ENCODE measurements at places on chromosomes 1 and 21. TPM values are rescaled to one million over a fixed set of nuclear protein-coding genes. Genes with fewer than 3 reads are reported as not detected.

DNA sequence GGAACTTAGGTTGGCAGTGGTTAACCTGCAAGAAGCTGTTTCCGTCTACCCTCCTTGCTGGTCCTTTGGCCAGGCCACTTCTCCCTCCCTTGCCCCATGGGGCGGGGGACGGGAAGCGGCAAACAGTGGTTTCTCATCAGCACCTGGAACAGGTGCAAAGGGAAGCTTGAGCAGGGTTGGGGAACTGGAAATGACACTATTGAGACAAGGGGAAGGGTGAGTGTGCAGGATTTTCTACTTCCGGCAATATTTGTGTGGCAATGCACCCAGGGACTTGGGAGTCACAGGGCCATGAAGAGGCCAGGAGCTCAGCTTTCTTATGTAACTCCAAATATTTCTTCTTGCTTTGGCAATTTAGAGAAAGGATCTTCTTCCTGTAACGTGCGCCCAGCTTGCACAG lies 29.0 kb upstream of the SARS1 start:
- no peak overlapping the region for H3K27ac ChIP-seq
- H3K36me3 ChIP-seq = no peaks in the 10 kb centered on the region
- peaks cover 11% of the 10 kb centered on the region for H3K4me1 ChIP-seq
- no peak overlapping the region for H3K4me3 ChIP-seq
- DNase-seq = no peak

DNA sequence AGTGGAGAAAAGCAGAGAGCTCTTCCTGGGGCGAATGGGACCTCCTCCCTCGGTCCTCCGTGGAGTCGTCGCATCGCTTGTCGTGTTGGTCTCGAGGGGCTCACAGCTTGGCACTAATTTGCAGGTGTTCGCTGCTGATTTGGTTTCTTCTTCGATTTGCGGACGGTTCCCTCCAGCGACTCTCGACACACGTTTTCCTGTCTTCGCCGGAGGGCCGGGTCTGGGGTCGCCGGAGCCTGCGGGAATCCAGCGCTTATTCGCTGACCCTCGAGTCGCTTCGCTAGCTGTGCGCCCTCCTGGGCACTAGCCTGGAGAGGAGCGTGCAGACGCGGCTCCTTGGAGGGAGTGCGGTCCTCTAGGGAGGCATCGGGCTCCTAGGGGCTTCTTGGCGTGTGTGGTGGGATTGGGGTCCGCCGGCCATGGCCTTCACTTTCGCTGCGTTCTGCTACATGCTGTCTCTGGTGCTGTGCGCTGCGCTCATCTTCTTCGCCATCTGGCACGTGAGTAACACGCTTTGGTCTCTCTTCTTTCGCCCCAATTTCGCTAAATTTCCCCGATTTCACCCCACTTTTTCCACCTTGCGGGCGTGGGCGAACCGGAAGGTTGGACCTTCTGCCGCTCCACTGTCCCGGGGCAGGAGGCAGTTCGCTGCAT lies 766 bp downstream of the CNIH3 start:
- H3K27me3 ChIP-seq = peaks cover 61% of the 10 kb centered on the region
- H3K36me3 ChIP-seq = no peaks in the 10 kb centered on the region
- DNase-seq = no peak
- H3K4me1 ChIP-seq = peaks cover 18% of the 10 kb centered on the region

- H3K4me1 ChIP-seq = peaks cover 45% of the 10 kb centered on the region
- no peaks in the 10 kb centered on the region for H3K36me3 ChIP-seq
- H3K27me3 ChIP-seq = no peaks in the 10 kb centered on the region
- H3K4me3 ChIP-seq = no peak overlapping the region
- H3K27ac ChIP-seq = peak overlapping the region; percentile 83
- DNase-seq = no peak
Observed at GRCh38 chr1:212637902-212638301, 29.3 kb downstream of the ATF3 start.

Gene TMPRSS3
- total RNA-seq = not detected

Gene KRTAP19-1
- not detected for total RNA-seq

DNA sequence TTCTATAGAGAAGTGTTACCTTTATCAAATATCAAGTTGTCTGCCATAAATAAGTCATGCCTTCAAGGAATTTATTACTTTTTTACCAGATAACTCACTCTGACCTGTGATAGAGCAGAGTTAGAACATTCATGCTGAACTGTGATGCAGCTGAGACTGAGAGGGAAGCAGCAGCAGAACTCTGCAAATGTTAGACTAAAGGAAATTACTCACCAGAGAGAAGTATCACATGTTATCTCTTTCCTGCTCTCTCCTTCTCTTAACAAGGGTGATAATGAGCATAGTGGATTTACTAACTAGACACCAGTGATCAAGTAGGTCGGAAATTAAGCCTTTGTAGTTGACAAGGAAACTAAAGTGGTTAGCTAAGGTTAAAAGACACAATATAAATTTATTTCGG lies 181.6 kb downstream of the RASAL2 start:
- H3K27ac ChIP-seq = no peak overlapping the region
- H3K27me3 ChIP-seq = no peaks in the 10 kb centered on the region
- H3K36me3 ChIP-seq = no peaks in the 10 kb centered on the region

Gene TRIM17
- total RNA-seq = 0.27 TPM

Gene LCE1C
- total RNA-seq = not detected

DNA sequence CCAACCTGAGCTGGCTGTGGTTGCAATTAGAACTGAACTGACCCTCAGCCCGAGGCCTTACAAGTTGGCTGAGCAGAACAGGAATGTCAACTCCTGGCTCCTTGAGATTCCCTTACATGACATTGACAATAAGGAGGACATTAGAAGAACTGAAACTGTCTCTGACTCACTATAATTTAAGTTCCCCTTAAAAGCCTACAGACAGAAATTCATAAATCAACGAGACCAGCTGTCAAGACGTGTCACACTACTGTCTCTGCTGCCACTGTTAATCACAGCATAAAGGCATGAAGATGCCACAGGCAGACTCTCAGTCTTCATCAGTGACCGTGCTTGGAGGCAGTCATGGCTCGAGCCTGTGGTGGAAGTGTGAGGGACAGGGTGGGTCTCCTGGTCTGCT lies 168.8 kb downstream of the GABPA start:
- no peak overlapping the region for H3K4me3 ChIP-seq
- peaks cover 2% of the 10 kb centered on the region for H3K4me1 ChIP-seq
- no peak overlapping the region for H3K27ac ChIP-seq
- no peaks in the 10 kb centered on the region for H3K27me3 ChIP-seq
- peak; percentile 50 for DNase-seq
- peaks cover 4% of the 10 kb centered on the region for H3K36me3 ChIP-seq

DNA sequence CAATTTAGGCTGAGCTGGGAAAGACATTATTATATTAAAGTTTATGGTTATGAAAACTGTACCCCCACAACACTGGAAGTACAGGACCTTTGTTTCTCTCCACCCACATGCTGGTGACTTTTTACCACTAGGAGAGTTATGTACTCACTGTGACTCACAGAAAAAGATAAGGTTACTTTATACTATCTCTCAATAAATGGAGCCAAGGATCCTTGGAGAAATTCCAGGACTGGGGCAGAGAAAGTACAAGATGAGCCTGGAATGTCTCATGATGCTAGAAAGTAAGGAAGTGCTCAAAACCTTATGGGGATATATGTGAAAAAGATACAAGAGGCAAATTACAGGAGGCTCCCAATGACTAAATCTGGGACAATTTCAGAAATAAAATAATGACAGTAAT lies 63.9 kb upstream of the C1orf105 start:
- peaks cover 38% of the 10 kb centered on the region for H3K4me1 ChIP-seq
- H3K36me3 ChIP-seq = no peaks in the 10 kb centered on the region
- no peak overlapping the region for H3K4me3 ChIP-seq
- DNase-seq = peak; percentile 50

DNA sequence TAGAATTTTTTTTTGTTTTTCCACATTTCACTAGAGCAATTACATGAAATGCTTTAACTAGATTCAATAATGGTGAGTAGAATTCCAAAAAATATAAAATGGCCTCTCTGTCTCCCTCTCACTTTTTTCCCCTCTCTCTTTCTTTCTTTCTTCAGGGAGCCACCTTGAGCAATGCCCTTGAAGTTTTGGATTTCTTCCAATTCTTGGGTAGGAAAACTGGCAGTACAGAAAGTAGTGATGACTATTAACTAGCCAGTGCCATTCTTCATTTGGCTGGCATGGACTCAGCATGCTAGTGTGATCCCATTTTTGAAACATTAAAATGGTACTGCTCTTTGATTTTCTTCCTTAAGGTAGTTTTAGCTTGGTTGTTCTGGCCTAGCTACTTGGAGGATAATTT lies 4.5 kb upstream of the FNBP1L start:
- H3K36me3 ChIP-seq = no peaks in the 10 kb centered on the region
- DNase-seq = no peak
- H3K27me3 ChIP-seq = no peaks in the 10 kb centered on the region
- H3K4me1 ChIP-seq = peaks cover 3% of the 10 kb centered on the region

DNA sequence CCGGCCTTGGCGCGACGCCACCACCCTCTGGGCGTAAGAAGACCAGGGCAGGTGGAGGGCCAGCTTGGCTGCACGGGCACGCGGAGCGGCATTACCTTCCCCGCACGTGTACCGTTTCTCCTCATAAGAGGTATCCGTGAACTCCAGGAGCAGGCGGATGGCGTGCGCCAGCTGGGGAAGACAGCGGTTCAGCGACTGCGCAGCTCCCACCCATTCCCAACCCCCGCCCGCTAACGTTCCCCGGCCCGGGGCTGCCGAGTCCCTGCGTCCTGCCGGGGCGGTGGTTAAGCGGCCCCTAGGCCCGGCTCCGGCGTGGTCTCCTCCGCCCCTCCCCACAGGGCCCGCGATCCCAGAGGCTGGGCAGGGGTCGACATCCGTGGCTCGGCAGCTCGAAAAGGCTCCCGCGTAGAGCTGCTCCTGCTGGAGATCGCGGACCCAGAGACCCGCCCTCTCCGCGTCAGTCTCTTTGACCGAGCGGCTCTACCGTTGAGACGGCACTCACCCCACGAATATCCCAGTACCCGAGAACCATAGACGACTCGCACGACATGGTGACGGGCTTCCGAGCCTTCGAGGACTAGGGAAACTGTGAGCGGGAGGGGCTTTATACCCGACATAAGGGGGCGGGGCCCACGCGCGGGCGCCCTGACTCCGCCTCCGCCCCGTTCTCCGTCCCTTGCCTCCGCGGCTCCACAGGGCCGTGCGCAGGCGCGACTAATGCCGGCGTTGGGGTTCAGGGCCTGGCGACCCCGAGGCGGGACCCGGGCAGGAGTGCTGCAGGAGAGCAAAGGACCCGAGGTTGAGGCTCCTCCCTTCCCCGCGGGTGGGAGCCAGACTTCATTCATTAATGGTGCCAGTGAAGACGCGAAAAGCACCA lies 862 bp downstream of the GSTM3 start:
- H3K27ac ChIP-seq = peak overlapping the region; percentile 84
- peaks cover 10% of the 10 kb centered on the region for H3K4me1 ChIP-seq
- H3K4me3 ChIP-seq = peak overlapping the region; percentile 80
- peaks cover 18% of the 10 kb centered on the region for H3K36me3 ChIP-seq
- peaks cover 3% of the 10 kb centered on the region for H3K27me3 ChIP-seq

- no peaks in the 10 kb centered on the region for H3K36me3 ChIP-seq
- H3K27me3 ChIP-seq = no peaks in the 10 kb centered on the region
- H3K4me3 ChIP-seq = no peak overlapping the region
- no peaks in the 10 kb centered on the region for H3K4me1 ChIP-seq
- DNase-seq = peak; percentile 75
Observed at GRCh38 chr1:65812065-65812464, 19.4 kb downstream of the PDE4B start.

- no peak for DNase-seq
- H3K4me1 ChIP-seq = peaks cover 3% of the 10 kb centered on the region
- no peak overlapping the region for H3K4me3 ChIP-seq
- no peaks in the 10 kb centered on the region for H3K27me3 ChIP-seq
Observed at GRCh38 chr1:13807209-13807608, 107.2 kb downstream of the PRDM2 start.

Gene ZNF496
- 21.4 TPM for total RNA-seq

Gene PLPPR4
- 6.5 TPM for total RNA-seq

Gene ARHGAP29
- total RNA-seq = 29.1 TPM

Gene FGR
- 1.4 TPM for total RNA-seq

- peaks cover 52% of the 10 kb centered on the region for H3K4me1 ChIP-seq
- DNase-seq = peak; percentile 78
- H3K27me3 ChIP-seq = peaks cover 32% of the 10 kb centered on the region
- H3K4me3 ChIP-seq = no peak overlapping the region
- no peaks in the 10 kb centered on the region for H3K36me3 ChIP-seq
Observed at GRCh38 chr1:228162286-228163006, 3.2 kb upstream of the IBA57 start.

DNA sequence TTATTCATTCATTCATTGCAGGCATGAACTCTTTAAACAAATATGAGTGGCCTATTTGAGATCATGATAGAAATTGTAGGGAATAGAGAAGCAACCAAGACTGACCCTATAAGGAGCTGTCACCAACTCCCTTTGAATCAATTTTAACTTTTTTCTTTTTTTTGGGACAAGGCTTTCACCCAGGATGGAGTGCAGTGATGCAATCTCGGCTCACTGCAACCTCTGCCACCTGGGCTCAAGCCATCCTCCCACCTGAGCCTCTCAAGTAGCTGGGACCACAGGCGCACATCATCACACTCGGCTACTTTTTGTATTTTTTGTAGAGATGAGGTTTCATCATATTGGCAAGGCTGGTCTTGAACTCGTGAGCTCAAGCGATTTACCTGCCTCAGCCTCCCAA lies 17.1 kb upstream of the ATP5PO start:
- H3K4me3 ChIP-seq = no peak overlapping the region
- H3K27ac ChIP-seq = no peak overlapping the region
- no peaks in the 10 kb centered on the region for H3K36me3 ChIP-seq
- DNase-seq = no peak
- H3K4me1 ChIP-seq = peaks cover 4% of the 10 kb centered on the region

DNA sequence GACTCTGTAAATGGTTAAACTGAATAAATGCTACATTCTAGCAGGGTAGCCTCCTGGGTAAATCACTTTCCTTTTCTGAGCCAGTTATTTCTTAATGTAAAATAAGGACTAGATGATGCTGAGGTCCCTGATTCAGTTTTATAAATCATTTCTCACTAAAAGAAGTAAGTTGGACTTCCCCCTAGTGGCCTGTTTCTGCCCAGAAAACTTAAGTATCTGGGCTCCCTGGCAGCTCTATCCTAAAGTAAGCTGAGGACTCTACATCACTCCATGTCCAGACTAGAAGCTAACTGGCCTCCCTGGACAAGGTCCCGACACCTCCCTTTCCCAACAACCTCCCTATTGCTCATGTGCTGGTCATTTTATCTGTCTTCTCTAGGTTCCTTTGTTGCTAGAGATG lies 3.0 kb downstream of the GPN2 start:
- H3K4me1 ChIP-seq = peaks cover 16% of the 10 kb centered on the region
- no peak overlapping the region for H3K27ac ChIP-seq
- H3K4me3 ChIP-seq = no peak overlapping the region
